ENCODE measurements at places on chromosomes 11 and 22.

- DNase-seq = no peak
Observed at GRCh38 chr11:127616158-127616557, 615.6 kb upstream of the KIRREL3 start.

DNA sequence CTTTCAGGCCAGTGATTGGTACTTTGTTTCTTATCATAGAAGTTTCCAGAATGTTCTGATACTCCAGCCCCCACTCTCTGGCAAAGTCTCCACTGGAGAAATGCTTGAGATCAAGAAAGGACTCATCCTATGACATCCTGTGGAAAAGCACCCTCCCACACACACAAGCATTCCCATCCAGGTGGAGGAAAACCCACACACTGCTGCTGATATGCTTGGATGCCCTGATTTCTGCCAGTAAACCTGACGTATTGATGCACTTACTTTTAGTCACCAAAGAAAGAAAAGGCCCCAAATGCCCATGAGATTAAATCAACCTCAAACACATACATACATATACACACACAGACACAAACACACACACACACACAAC lies 9.2 kb upstream of the SLC5A12 start:
- no peak for DNase-seq

- DNase-seq = no peak
Observed at GRCh38 chr22:45709866-45710265, 38.2 kb downstream of the ATXN10 start.

GRCh38 chr11:74520316-74520715 lies 26.8 kb upstream of the LIPT2 start:
- DNase-seq = no peak

DNA sequence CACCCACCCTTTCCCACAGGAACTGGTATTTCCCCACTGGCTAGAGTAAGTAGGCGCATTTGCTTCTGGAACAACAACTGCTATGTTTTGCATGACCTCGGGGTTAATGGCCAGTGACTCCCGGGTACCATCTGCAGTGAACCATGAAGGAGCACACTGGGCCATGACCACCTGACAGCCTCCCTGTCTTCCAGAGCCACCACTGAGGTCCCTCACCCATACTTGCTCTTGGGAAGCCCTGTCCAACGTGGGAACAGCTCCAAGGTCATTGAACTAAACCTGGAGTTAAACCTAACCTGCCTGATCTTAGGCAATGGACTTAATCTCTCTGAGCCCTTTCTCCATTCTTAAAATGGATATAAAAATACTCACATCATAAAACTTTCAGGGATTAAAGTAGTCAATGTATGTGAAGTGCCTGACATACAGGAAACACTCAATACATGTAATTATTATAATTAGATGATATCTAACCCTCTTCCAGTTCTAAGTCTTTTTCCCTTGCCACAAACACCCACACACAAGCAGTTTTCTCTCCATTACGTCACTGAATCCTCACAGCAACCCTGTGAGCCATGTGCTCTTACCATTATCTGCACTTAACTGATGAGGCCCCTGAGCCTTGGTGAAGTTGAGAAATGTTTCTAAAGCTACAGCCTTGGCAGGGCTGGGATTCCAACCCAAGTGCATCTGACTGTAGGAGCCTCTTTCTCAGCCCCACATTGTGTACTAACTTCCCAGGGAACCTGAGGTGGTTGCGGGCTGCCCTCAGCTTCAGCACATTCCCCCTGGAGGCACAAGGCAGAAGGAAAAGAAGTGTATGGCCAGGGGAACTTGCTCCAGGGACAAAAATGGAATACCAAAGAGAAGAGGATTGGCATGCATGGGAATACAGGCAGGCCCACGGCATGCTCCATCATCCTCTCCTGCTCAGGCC lies 74.5 kb upstream of the NCAM1 start:
- no peak for DNase-seq

DNA sequence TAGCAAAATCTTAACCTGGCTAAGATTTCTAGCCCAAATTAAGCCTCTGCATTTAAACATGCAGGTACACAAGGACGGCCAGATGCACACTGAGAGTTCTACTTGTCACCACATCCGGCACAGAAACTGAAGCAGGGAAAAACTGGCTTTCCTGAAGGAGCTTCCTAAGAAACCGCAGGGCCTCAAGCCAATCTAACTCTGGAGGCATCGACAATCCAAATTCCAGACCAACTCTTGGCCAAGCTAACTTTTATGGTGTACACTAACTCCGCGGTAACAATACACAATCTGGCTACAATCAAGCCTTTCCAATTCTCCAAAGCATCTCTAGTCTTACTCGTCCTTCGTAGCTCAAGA lies 1.2 kb downstream of the MSANTD2 start:
- DNase-seq = no peak

GRCh38 chr11:4039011-4039410 lies 55.6 kb upstream of the RRM1 start:
- no peak for DNase-seq

DNA sequence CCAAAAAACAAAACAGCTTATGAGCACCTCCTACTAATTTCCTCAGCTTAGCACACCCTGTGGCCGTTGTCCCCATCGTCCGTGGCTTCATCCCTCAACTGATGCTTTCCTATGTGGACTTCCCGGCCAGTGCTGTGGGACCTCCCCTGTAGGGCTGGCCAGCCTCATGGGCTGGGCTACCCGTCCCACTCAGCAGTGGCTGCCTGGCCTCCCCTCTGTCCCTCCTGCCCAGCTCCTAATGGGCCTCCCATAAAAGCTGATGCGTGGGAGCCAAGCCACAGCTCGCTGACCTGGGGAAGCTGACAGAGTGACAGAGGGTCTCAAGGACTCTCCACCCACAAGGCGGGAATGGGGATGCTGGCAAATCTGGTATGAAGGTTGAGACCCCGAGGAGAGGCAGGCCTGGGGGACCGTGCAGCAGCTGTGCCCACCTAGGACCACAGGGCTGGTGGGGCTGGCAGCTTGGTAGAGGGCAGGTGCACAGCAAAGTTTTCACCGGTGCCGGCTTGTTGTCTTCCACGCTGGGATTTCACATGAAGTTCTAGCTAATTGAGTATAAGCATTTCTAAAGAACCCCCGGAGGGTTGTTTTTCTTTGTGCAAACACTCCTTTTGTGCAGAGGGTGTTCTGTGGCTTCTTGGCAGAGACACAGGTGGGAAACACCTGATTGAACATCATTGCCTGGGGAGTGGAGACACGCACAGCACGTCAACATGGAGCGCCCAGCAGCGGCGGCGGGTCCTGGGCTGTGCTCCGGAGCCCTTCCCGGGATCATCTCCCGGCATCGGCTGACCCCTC lies 23.2 kb downstream of the TBX1 start:
- DNase-seq = no peak

DNA sequence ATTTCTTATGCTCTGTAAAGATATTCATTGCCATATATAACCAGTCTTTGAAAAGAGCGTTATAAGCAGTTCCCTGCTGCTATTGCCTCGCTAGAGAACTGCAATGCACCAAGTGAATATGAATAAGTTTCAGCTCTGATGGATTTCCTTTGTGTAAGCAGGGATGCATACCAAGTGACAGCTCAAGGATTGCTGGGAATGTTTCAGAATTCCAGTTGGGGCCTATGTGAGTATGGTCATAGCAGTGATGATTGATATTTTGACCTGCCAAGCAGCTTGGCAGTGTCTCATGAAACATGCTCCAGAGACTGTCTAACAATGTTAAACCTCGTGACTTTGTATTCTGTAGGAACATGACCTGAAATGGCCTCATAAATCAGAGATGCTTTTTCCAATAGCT lies 312.6 kb downstream of the C11orf87 start:
- no peak for DNase-seq

- DNase-seq = no peak
Observed at GRCh38 chr11:130645164-130645842, 196.9 kb downstream of the ADAMTS15 start.

- DNase-seq = no peak
Observed at GRCh38 chr22:40036591-40037225, 42.0 kb downstream of the FAM83F start.

DNA sequence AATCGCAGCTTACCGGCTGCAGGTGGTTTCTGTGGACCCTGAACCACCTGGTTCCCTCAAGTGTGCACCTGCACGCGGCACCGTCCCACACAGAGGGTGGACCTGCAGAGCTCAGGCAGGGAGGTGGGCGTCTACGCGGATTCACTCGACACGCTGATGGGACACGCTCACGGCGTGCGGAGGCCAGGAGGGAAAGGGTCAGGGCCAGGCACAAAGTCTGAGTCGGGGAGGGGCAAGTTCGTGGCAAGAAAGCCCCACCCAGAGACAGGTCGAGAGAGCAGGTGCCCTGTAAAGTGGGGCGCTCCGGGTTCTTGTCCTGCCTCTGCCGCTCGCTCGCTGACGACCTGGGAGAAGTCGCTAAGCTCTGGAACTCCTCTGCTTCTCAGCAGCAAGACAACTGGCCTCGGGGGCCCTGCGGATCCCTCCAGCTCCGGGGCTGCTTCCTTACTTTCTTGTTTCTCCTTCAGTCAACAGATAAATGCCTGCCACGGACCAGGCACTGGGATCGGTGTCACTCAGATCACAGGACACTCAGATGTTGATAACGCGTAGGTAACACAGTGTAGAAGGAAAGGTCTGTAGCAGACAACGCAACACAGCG lies 72.4 kb upstream of the NUP50 start:
- DNase-seq = no peak

GRCh38 chr11:9077164-9077563 lies 14.2 kb downstream of the SCUBE2 start:
- no peak for DNase-seq

DNA sequence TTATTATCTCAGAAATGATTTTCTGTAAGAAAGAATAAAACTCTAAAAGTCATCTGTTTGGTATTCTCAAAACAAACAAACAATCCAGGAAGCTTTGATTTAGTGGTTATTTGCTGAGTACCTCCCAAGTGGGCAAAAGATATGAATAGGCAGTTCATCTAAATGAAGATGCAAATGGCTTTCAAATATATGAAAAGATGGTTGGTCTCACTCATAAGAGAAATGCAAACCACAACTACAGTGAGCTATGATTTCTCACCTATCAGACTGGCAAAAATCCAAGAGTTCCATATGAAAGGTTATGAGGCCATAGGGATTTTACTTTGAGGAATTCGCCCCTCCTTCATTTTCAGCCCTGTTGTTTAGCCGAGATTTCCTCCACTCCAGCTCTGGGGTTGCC lies 11.3 kb upstream of the P2RY2 start:
- no peak for DNase-seq

DNA sequence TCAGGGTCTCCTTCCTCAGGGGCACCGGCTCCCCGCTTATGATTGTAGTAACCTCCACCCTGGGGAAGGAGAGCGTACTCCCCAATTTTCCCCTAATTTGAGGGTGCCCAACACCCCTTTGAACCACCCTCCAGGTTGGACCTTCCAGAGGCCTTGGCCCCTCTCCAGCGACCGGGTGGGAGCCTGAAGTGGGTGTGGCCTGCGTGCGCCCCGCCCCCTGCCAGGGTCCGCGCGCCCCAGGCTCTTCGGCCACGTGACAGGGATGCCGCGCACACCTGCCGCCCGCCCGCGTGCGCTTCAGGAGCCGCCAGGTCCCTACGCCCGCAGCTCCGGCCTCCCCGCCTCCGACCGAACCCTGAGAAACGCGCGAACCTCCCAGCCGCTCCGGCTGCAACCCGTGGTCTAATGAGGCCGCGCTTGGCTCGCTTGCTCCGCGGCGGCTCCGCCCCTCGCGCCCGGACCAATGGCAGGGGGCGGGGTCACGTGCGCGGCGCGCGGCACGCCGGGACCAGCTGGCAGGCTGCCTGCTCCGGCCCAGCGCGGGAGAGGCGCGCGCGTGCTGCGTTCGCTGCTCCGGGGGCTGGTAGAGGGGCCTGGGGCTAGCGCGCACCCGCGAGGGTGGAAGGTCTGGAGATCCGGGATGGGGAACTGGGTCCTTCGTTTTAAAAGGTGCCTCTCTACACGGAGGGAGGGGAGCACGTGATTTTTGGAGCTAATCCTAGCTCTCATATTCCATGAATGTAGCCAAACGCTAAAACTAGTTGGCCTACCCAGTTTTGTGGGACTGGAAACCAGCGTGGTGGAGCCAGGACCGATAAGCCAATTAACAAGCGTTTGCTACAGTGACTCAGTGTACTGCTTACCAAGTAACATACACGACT lies at the start of gene FOXRED2:
Gene FOXRED2 (minus strand): TSS at position 404 of the 881 bp plus-strand sequence. CDS start 618 bp downstream, outside the sequence.
- peak; percentile 91 for DNase-seq
